Caudate nucleus (tissue), 63 donors: ENCODE measurements at places on chromosomes 11 and 22.

DNA sequence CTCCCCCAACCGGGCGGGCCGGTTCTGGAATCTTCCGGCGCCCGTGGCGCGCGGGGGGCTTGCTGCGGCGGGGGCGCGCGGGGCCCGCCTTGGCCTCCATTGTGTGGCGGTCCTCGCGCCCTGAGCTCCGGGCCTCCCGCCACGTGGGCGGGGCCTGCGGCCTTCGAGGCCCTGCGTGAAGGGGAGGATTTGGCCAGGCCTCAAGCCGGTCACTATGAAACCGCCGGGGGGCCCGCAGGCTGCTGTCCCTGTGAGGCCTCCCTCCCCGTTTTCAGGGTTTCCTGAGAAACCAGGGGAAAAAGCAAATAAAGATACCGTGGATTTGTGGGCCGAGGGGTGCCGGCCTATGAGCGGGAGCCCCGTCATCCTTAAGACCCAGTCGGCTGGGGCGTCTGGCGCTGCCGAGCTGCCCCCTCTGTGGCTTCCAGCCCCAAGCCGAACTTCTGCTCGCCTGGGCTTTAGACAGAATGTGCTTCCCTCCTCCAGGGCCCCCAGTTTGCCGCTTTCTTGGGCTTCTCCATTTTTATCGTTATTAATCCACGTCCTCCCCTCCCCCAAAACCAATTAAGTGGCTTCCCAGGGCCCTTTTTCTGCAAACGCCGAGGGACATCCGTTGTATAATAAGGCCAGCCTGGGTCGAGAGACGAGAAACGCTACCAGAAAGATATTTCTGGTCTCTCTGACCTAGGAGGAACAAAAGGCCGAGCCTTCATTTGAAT is 602 bp downstream of the EWSR1 start:
- peak; percentile 55 for DNase-seq

DNA sequence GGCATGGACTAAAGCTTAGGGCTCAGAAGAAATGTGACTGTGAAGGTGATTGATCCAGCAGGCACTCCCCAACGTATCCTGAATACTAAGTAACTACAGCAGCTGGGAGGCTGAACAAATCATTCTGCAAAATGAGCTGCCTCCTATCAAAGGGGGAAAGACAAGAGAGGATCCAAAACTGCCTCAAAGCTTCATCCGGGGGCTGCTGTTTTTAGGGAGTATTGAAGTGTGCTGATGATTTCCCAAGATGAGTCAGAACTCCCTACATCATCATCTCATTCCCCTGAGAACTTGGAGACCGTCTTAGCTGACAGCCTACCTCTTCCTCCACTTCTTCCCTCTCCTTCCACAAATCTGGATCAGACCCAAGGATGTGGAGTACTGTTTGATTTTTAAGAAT is 108.4 kb upstream of the GRAMD1B start:
- peak; percentile 47 for DNase-seq

- DNase-seq = no peak
Observed at GRCh38 chr22:44711241-44711560, 9.2 kb downstream of the PRR5 start.

GRCh38 chr11:78039919-78040671 is 17.0 kb upstream of the KCTD14 start:
- DNase-seq = no peak

- DNase-seq = peak; percentile 29
Observed at GRCh38 chr22:41532908-41533825, 11.1 kb downstream of the POLR3H start.

- no peak for DNase-seq
Observed at GRCh38 chr22:44823806-44824205, 71.4 kb downstream of the ARHGAP8 start.

DNA sequence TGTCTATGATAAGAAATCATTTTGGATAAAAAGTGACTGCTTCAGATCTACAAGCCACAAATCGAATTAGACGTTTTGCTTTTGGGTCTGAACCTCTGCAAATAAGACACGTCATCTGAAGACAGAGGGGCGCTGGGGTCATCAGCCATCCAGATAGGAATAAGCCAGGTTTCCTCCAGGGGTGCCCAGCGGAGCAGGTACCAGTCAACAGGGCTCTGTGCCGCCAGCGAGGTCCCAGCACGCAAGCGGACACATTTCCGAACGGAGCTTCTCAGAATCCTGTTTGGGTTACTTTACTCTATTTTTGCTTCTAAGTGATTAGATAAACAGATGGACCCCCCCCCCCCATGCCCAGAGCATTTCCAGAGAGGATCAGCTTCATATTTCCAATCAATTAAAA is 873.8 kb downstream of the BRD1 start:
- no peak for DNase-seq

GRCh38 chr22:22753526-22754267 is 109.3 kb downstream of the GGTLC2 start:
- no peak for DNase-seq

GRCh38 chr11:15473954-15474837 is 359.5 kb downstream of the INSC start:
- DNase-seq = no peak
